ENCODE measurements at places on chromosomes 3 and 15. TPM values are rescaled to one million over a fixed set of nuclear protein-coding genes. Genes with fewer than 3 reads are reported as not detected.

IL17RD gene
- 2.9 TPM for total RNA-seq

ALDH1L1 gene
- total RNA-seq, result 1.4 TPM

MED12L gene
- 1.4 TPM for total RNA-seq

SLC28A2 gene
- total RNA-seq, result not detected

EBLN2 gene
- total RNA-seq, result 5.1 TPM

MUSTN1 gene
- total RNA-seq, result 6.2 TPM

ECE2 gene
- total RNA-seq, result not detected

GRCh38 chr15:93662162-93662885 is 569.0 kb upstream of the MCTP2 start:
- no peak overlapping the region for H3K4me3 ChIP-seq
- H3K36me3 ChIP-seq, result no peaks in the 10 kb centered on the region
- DNase-seq, result no peak
- no peaks in the 10 kb centered on the region for H3K27me3 ChIP-seq

DNA sequence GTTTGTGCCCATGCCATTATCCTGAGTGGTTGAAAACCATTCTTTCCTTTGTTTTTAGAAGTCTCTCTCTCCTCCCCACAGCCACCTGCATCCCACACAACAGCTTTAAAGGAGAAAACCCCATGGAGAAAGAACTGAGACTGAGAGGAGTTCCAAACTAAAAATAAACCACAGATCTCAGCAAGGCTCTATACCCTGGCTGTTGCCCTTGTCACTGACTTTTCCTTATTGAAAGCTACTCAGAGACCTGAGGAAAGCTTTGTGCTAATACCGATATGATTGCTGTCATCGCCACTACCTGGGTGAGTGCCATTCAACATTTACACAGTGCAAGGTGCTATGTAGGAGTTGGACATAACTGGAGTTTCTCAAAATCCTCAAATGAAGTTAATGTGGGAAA is 55.5 kb upstream of the RASGRP1 start:
- no peak overlapping the region for H3K27ac ChIP-seq
- H3K36me3 ChIP-seq, result no peaks in the 10 kb centered on the region
- H3K4me3 ChIP-seq, result no peak overlapping the region
- H3K4me1 ChIP-seq, result no peaks in the 10 kb centered on the region

DNA sequence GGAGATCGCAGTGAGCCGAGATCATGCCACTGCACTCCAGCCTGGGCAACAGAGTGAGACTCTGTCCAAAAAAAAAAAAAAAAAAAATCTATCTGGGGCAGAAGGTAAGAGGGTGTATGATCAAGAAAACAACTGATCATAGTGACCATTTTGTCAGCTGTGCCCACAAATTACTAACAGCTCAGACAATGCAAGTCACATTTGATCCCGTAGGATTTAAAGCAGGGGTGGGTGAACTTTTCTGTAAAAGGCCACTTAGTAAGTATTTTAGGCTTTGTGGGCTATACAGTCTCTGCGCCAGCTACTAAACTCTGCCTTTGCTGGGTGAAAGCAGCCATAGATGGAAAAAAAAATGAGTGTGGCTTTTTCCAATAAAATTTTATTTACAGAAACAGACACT is 57.6 kb upstream of the ABI3BP start:
- no peaks in the 10 kb centered on the region for H3K36me3 ChIP-seq
- no peak overlapping the region for H3K4me3 ChIP-seq
- no peaks in the 10 kb centered on the region for H3K27me3 ChIP-seq

DNA sequence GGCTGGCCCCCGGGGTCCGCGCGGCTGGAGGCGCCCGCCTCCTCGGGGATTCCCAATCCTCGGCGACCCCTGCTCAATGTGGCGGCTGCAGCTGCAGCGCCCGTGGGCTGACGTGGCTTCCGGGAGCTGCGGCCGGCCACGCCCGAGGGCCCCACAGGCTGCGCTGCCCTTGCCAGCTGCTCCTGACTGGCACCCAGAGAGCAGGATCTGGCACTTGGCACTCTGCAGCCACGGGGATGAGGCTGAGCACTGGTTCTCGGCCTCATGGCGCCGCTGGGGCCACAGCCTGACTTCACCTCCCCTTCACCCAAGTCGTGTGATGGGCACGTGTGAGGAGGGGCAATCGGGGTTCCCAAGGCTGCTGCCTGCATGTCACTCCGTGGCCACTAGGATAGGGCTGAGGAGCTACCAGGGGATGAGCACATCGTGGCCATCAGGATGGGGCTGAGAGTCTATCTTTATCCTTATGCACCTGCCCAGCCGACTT is 267.8 kb upstream of the FRG2C start:
- H3K36me3 ChIP-seq, result no peaks in the 10 kb centered on the region
- no peak overlapping the region for H3K27ac ChIP-seq
- DNase-seq, result no peak
- peaks cover 5% of the 10 kb centered on the region for H3K4me1 ChIP-seq
- no peaks in the 10 kb centered on the region for H3K27me3 ChIP-seq

DNA sequence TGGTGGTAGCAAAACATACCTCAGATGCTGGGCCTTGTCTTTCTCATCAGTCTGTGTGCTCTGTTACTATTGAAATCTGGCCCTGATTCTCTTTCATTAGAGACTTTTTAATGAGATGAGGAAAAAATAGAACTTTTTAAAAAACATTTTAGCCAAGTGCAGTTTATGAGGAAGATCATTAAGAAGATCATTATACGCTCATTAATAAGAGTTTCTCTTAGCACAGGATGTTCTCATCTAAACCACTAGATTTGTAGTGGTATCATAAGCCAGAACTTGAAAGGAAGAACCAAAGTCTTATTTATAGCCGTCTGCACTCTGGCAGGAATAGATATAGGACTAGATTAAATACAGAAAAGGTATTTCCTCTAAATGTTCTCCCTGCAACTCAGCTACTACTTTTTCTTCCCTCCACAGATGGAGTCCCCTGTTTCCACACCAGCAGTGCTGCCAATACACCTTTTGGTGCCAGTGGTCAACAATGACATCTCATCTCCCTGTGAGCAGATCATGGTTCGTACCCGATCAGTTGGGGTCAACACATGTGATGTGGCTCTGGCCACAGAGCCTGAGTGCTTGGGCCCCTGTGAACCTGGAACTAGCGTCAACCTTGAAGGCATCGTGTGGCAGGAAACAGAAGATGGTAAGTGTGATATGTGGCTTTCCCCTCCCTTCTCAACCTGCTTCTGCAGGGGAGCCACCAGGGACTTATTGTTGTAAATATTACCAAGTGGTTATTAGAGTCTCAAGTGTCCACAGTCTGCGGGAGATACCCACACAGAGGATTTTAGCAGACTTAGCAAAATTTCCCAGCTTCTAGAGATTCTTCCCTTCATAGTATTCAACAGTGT is 152.8 kb downstream of the RBPMS2 start:
- no peak overlapping the region for H3K4me3 ChIP-seq
- no peak for DNase-seq
- H3K27me3 ChIP-seq, result no peaks in the 10 kb centered on the region
- H3K36me3 ChIP-seq, result peaks cover 10% of the 10 kb centered on the region
- peaks cover 18% of the 10 kb centered on the region for H3K4me1 ChIP-seq

- H3K27me3 ChIP-seq, result no peaks in the 10 kb centered on the region
- H3K4me3 ChIP-seq, result no peak overlapping the region
- peaks cover 41% of the 10 kb centered on the region for H3K36me3 ChIP-seq
- no peak overlapping the region for H3K27ac ChIP-seq
- DNase-seq, result no peak
These were observed 68.7 kb downstream of the AAGAB start for GRCh38 chr15:67185621-67186225.

GRCh38 chr3:120198305-120198878 is 86.6 kb downstream of the GPR156 start:
- H3K27me3 ChIP-seq, result no peaks in the 10 kb centered on the region
- DNase-seq, result no peak
- H3K36me3 ChIP-seq, result no peaks in the 10 kb centered on the region
- no peak overlapping the region for H3K4me3 ChIP-seq

- peaks cover 53% of the 10 kb centered on the region for H3K4me1 ChIP-seq
- peaks cover 11% of the 10 kb centered on the region for H3K36me3 ChIP-seq
- peak overlapping the region; percentile 70 for H3K27ac ChIP-seq
- H3K27me3 ChIP-seq, result no peaks in the 10 kb centered on the region
These were observed 567.2 kb upstream of the TBL1XR1 start for GRCh38 chr3:177764377-177764912.

DNA sequence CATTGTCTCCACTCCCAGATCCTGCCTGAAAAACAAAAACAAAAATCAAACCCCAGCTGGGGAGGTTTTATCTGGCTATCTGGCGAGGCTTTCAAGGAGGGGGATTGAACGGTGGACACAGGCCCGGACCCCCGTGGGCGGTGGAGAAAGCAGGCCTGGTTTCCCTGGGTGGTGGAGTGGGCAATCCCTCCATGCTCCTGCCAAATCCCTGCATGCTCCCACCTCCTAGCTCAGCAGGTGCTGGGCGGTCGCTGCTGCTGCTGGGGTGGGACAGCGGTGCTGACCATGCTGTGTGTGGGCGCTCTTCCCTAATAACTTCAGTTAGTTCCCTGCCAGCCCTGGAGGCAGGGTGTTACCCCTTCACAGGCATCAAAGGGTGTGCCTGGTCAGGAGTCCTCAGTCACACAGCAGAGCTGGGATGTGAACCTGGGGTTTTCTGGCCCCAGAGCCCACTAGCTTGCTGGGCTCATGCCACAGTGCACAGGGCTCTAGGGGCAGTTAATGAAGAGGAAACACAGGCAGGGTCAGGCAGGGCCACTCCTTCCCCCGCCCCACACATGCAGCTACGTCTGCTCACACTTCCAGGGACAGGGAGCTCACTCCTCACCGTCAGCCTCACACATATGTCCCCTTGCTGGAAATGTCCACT is 15.9 kb upstream of the PLXND1 start:
- no peaks in the 10 kb centered on the region for H3K27me3 ChIP-seq
- peaks cover 76% of the 10 kb centered on the region for H3K4me1 ChIP-seq
- H3K36me3 ChIP-seq, result no peaks in the 10 kb centered on the region
- DNase-seq, result no peak

DNA sequence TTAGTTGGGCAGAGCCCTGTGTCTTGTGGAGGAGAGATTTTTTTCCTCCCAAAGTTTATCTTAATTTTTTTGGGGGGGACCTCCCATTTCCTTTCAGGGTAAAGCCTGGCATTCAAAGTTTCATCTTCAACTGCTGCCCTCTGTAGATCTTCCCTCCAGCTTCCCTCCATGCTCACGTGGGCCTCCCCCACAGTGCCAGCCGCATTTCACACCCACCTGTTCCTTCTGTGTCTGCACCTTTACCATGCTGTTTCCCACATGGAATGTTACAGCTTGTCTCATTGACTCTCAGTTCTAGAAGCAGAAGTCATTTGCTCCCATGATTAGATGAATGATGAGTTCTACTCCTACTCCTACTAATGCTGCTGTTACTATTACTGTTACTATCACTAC is 6.5 kb downstream of the CELF6 start:
- peak; percentile 27 for DNase-seq
- no peaks in the 10 kb centered on the region for H3K36me3 ChIP-seq
- peaks cover 31% of the 10 kb centered on the region for H3K27me3 ChIP-seq
- no peaks in the 10 kb centered on the region for H3K4me1 ChIP-seq

GRCh38 chr15:78641749-78642275 is 802 bp upstream of the CHRNB4 start:
- H3K36me3 ChIP-seq, result no peaks in the 10 kb centered on the region
- no peak overlapping the region for H3K27ac ChIP-seq
- DNase-seq, result no peak
- H3K4me3 ChIP-seq, result peak overlapping the region; percentile 68

- no peaks in the 10 kb centered on the region for H3K27me3 ChIP-seq
- H3K4me1 ChIP-seq, result peaks cover 89% of the 10 kb centered on the region
- no peak for DNase-seq
These were observed 140.5 kb upstream of the TBL1XR1 start for GRCh38 chr3:177337541-177338331.

DNA sequence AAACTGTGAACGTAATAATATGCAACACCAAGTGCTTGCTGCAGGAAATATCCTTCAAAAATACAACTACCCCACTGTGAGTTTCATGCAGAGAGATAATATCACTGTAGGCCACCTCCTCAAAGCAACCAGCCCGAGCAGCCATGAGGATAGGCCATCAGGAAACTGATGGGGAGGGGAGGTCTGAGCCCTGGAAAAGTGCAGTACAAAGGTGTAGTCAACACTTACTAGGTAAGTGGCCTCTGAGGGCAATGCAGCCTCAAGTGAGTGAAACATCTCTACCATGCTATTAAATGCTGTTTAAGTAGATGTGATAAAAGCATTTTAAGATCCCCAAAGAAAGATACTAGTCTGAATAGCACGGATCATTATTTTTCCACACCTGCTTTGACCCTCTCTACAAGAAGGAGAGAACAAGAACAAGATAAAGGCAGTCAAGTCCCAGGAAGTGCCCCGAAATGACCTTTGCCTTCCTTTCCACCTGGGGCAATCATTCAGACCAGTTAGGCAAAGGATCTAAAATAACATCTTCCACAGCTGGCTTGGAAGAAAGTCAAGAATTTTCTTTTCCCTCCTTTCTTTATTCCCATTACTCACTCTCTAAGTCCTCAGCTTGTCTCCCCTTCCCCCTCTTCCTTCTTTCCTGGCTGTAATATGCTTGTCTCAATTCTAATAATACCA is 62.8 kb downstream of the FMN1 start:
- H3K27ac ChIP-seq, result peak overlapping the region; percentile 64
- H3K4me1 ChIP-seq, result peaks cover 39% of the 10 kb centered on the region
- no peaks in the 10 kb centered on the region for H3K27me3 ChIP-seq
- peaks cover 3% of the 10 kb centered on the region for H3K36me3 ChIP-seq
- H3K4me3 ChIP-seq, result no peak overlapping the region

GRCh38 chr3:99938270-99938911 is 120.7 kb downstream of the CMSS1 start:
- H3K4me1 ChIP-seq, result peaks cover 44% of the 10 kb centered on the region
- H3K36me3 ChIP-seq, result no peaks in the 10 kb centered on the region
- H3K27ac ChIP-seq, result no peak overlapping the region
- no peaks in the 10 kb centered on the region for H3K27me3 ChIP-seq

DNA sequence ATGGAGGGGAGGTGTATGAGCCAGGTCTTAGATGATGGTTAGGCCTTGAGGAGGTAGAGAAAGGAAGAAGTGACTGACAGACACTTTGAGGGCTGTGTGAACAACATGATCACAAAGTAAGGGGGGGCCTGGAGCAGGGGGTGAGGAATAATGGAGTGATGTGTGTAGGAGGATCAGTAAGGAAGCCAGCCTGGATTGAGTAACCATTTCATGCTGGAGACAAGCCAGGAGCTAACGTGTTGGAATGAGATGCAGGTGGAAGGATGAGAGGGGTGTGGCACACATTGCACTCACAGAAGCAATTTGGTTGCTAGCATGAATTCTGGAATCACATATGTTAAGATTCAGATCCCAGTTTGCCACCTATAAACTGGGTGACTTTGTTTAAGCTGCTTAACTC is 65.5 kb downstream of the BBX start:
- peaks cover 10% of the 10 kb centered on the region for H3K36me3 ChIP-seq
- no peak for DNase-seq
- no peak overlapping the region for H3K27ac ChIP-seq
- no peak overlapping the region for H3K4me3 ChIP-seq

DNA sequence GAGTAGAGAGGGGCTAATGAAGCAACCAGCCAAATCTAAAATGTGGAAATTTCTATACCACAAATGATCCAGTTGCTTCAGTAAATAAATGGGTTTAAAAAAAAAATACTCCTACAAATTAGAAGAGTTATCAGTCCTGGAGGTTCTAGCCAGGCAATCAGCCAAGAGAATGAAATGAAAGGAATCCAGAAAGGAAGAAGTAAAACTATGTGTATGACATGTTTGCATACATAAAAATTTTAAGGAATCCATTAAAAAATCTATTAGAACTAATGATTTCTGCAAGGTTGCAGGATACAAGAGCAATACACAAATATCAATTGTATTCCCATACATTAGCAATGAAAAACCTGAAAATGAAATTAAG is 9.6 kb downstream of the MESP2 start:
- H3K27me3 ChIP-seq, result no peaks in the 10 kb centered on the region
- H3K4me1 ChIP-seq, result peaks cover 25% of the 10 kb centered on the region
- H3K27ac ChIP-seq, result peak overlapping the region; percentile 71

GRCh38 chr3:139552632-139553365 is 13.3 kb upstream of the RBP1 start:
- no peak overlapping the region for H3K4me3 ChIP-seq
- H3K4me1 ChIP-seq, result peaks cover 5% of the 10 kb centered on the region
- H3K27ac ChIP-seq, result no peak overlapping the region
- H3K36me3 ChIP-seq, result no peaks in the 10 kb centered on the region
- DNase-seq, result no peak
